A549 treated with AZD2906 at 1 μM for 4 hours (cell line): ENCODE measurements at places on chromosomes 4 and X. TPM values are rescaled to one million over a fixed set of nuclear protein-coding genes. Genes with fewer than 3 reads are reported as not detected.

USP17L25 gene
- total RNA-seq = not detected in 5 replicates

IRAK1 gene
- total RNA-seq = 203 to 220 TPM (median 217 TPM) in 5 replicates

MAP3K15 gene
- total RNA-seq = 1.5 to 2.2 TPM (median 2.0 TPM) in 5 replicates

GPR119 gene
- total RNA-seq = not detected in 5 replicates

PNCK gene
- total RNA-seq = 0.18 to 0.34 TPM (median 0.21 TPM) in 5 replicates

HS3ST1 gene
- 0.30 to 0.98 TPM (median 0.46 TPM) in 5 replicates for total RNA-seq

MAGEA10 gene
- total RNA-seq = 0.02 to 0.07 TPM (median 0.05 TPM) in 3 of 5 replicates, not detected in the others

BEX4 gene
- 1.9 to 2.7 TPM (median 2.5 TPM) in 5 replicates for total RNA-seq

PAK3 gene
- 0.03 TPM in 1 of 5 replicates, not detected in the others for total RNA-seq

ATOH1 gene
- not detected in 5 replicates for total RNA-seq

WDR17 gene
- 1.1 to 1.9 TPM (median 1.3 TPM) in 5 replicates for total RNA-seq

VGLL1 gene
- total RNA-seq = not detected in 5 replicates

ENAM gene
- 0.01 to 0.02 TPM in 2 of 5 replicates, not detected in the others for total RNA-seq

TLL1 gene
- total RNA-seq = 0.12 to 0.38 TPM (median 0.15 TPM) in 5 replicates

AFF2 gene
- not detected in 5 replicates for total RNA-seq

HTATSF1 gene
- 47.8 to 67.6 TPM (median 52.3 TPM) in 5 replicates for total RNA-seq

HSPA4L gene
- 5.6 to 8.4 TPM (median 6.4 TPM) in 5 replicates for total RNA-seq

COL25A1 gene
- not detected in 5 replicates for total RNA-seq

USP17L26 gene
- total RNA-seq = not detected in 5 replicates

CFI gene
- total RNA-seq = 0.55 to 0.95 TPM (median 0.84 TPM) in 5 replicates

ABCB7 gene
- total RNA-seq = 13.5 to 16.4 TPM (median 15.0 TPM) in 5 replicates

FGF5 gene
- total RNA-seq = 0.07 to 0.23 TPM (median 0.10 TPM) in 5 replicates

JADE1 gene
- 24.5 to 29.1 TPM (median 27.9 TPM) in 5 replicates for total RNA-seq

CFP gene
- total RNA-seq = 0.24 to 0.71 TPM (median 0.53 TPM) in 5 replicates

CRMP1 gene
- total RNA-seq = 4.3 to 4.9 TPM (median 4.6 TPM) in 5 replicates

UCP1 gene
- total RNA-seq = 0.03 to 0.14 TPM (median 0.05 TPM) in 4 of 5 replicates, not detected in the other

ADGRL3 gene
- 0.02 to 0.06 TPM (median 0.03 TPM) in 5 replicates for total RNA-seq

F9 gene
- not detected in 5 replicates for total RNA-seq

FUNDC1 gene
- 22.4 to 25.1 TPM (median 24.1 TPM) in 5 replicates for total RNA-seq

REPS2 gene
- total RNA-seq = 0.73 to 1.8 TPM (median 1.3 TPM) in 5 replicates

SMIM10 gene
- total RNA-seq = 0.06 to 0.19 TPM (median 0.11 TPM) in 4 of 5 replicates, not detected in the other

SGCB gene
- 16.4 to 21.3 TPM (median 18.1 TPM) in 5 replicates for total RNA-seq

TEX28 gene
- total RNA-seq = not detected in 5 replicates
